CD4-positive, alpha-beta T cell treated with Interleukin-2 at 100 ng/mL for 4 hours (primary cell): ENCODE measurements at places on chromosomes 6 and 20.

DNA sequence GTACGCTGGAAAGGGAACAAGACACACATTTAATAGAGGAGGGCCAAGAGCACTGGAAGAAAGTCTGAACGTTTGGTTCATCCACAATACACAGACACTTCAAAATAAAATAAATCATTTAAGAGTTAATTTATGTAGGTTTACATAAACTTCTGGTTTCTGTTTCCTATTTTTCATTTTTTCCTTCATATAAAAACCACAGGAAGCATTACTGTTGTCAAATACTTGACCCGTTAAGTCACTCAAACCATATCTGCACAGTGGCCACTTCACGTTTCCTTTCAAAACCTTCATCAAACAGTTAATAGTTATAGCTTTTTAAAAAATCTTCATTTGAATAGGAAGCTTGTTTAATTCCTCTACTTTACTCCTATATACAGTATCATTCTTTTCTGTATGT, 257.6 kb upstream of the THEMIS start:
- DNase-seq: no peak

GRCh38 chr20:9241232-9241692, 172.4 kb downstream of the PLCB4 start:
- DNase-seq: no peak

DNA sequence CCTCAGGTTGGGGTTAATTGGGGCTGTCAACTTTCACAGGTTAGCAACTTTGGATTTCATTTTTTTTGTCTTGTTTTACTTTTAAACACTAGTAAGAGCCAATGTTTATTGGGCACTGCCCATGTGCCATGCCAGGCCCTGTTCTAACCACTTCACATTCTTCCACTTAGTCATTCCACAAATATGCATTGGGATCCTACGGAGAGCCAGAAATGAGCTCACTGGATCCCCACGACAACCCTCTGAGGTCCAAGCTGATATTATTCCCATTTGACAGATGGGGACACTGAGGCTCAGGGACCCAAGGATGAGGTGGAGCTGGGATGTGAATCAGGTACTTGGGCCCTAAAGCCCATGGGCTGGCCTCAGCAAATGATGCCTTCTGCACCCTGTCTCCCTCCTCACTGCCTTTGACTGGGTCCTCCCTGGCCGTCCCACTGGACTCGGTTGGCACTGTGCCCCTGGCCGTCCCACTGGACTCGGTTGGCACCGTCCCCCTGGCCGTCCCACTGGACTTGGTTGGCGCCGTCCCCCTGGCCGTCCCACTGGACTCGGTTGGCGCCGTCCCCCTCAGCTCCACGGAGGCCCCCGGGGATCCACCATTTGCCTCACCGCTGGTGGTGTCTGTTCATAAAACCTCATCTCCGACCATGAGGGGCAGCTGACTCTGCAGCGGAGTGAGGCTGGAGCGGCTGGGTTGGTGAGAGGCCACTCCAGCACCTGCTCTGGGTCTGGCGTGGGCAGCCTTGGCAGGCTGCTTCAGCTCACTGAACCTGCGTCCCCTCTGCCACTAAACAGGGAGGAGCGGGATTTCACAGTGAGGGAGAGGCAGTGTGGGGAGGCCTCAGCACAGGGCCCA, 4.8 kb upstream of the PMEPA1 start:
- DNase-seq: no peak

DNA sequence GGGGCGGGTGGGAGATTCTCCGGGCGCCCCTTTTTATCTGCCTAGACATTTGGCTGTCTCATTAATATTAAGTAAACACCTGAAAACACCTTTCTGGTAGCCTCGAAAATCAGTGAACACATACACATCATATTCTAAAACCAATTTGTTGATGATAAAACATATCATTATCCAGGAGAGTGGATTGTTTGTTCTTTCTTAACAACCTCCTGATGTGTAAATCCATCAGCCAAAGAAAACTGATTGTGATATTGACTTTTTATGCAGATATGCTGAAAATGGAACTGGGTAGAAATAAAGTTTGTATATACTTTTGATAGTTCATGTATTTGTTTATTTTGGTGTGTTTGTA, 75.7 kb downstream of the ADGRG6 start:
- DNase-seq: no peak

DNA sequence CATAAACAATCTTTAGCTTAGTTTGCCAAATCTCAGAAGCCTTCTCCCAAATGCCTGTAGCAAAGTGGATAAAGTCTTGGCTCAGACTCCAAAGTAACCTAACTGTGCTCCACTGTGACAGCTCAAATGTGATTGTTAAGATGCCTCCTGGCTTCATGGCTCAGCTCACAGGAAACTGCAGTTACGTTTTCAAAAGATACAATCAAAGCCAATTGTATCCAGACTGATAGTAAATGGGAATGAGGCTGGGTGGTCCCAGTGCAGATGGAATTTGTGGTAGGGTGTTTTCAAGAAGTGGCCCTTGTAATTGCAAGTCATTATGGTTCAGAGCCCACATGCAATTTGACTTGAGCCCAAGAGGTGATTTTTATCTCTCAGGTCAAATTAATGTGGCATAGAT, 151.2 kb upstream of the TAB2 start:
- no peak for DNase-seq

GRCh38 chr6:170176898-170177771, 113.7 kb downstream of the DLL1 start:
- DNase-seq: no peak

GRCh38 chr6:126788861-126789365, 329.6 kb upstream of the RSPO3 start:
- DNase-seq: no peak

DNA sequence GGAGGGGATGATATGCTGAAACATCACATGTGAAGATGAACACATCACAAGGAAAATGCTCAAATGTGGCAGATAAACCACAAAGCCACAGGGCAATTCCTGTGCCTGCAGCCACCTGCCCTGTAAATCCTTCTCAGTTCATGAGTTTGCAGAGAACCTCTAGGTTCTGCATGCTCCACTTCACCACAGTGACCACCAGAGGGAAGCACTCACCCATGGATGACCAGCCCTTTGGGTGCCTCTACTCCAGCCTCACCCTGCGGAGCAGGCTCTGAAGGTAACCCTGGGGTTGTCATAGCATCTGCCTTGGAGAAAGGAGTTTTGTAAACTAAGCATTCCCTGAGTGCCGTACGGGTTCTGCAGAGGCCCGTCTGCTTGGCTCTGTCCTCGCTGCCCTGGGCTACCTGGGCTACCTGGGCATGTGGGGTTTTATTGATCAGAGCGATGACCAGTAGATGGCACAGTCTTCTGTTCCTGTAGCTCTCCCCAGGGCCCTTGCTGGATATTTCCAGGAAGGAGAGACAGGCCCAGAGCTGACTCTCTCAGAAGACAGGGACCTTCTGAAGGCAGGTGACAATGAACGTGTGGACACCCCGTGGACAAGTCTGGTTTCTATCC, 31.7 kb upstream of the CST1 start:
- DNase-seq: no peak

DNA sequence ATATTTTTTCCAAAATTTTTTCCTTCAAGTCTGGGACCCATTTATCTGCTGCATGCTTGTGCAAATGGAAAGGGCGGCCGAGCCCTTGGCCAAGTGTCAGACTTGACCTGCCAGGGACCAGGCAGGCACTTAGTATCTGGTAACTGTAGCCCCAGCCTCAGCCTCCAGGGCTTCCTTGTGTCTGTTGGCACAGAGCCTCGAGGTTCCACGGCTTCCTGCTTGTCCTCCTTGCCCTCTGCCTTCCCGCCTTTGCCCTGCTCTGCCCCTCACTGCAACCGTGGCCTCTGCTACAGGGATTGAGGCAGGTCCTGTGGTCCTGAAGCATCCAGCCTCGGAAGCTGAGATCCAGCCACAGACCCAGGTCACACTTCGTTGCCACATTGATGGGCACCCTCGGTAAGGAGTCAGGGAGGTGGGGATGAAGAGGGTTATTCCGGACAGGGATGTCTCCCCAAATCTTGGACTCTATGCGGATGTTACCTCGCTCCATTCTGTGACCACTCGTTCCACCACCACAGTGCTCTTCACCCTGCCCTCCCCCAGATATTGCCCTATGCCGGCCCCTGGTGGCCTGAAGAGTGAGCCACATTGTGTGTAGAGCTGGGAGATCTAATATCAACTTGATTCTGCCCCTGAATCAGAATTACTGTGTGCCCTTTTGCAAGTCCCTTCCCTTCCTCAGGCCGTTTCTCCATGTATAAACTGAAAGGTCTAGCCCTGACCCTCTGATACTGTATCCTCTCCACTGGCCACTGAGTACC, 41.5 kb upstream of the SRF start:
- DNase-seq: peak; percentile 10

- no peak for DNase-seq
Measured at GRCh38 chr20:24317224-24317623, 152.2 kb upstream of the SYNDIG1 start.

DNA sequence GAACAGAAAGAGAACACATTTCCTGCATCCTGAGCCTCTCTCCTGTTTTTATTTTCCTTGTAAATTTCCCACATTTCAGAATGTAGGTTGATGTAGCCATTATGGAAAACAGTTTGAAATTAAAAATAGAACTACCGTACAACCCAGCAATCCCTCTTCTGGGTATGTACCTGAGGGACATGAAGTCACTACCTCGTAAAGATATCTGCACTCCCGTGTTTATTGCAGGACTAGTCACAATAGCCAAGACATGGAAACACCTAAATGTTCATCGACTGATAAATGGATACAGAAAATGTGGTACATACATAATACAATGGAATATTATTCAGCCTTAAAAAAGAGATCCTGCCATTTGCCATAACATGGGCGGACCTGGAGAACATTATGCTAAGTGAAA, 72.0 kb upstream of the JAG1 start:
- no peak for DNase-seq

GRCh38 chr6:105692613-105693215, 289.8 kb upstream of the PREP start:
- no peak for DNase-seq

DNA sequence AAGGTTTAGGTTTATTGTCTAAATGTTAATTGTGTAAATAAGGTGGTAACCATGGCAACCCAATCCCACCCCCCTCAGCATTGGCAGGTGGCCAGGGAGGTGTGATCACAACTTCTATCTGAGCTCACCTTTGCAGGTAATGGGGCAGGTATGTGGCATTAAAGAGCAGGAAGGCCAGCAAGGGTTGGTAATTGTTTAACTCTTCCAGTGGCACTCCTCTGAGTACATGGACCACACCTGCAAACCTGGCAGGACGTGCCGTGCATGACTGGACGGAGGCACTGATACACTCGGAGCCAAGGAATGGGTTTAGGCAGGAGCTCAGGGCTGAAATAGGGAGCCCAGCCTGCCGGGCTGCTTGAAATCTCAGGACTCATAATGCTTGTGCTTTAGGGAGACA, 107.0 kb upstream of the BMP2 start:
- no peak for DNase-seq

DNA sequence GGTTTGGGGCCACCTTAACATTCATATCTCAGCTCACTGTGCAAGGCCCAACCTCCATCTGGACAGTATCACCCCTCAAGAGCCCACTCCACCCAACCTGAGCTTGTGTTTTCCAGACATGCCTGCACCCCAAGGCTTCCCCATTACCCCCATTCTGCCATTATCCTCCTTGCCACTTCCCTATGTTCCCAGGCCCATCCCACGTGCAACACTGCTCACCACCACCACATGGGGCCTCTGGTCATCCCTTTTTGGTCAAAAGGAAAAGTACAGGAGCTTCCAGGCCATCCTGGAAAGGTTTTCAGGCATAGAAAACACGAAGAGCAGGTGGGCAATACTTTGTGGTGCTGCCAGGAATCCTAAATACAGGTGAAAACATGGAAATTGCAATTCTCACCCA, 140.3 kb downstream of the SYNDIG1 start:
- no peak for DNase-seq

DNA sequence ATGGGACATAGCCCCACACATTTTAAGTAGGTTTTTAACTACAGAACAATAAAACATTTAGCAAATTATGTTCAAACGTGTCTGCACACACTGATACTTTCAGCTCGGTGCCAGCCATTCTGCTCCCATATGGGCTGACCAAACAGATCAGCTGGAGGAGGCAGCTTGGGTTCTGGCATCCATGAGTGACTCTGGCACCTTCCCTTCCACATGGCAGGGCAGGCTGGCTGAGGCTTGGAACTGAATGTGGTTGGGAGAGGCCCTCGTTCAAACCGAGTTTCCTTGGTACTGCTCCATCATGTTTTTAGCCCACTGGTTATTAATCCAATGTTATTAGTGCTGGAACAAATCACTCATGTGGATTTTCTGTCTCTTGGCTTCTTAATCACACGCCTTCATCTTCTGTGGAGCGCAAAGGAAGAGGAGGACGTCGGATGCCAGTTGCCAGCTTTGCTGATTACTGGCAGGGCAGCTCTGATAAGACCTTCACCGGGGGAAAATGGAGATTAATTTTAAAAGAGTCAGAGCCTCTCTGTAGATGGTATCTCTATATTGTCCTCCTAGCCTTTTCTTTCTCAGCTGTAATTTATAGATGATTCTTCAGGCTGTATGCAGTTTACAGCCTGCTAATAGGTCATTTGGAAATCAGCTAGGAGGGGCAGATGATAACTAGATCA, 93.1 kb upstream of the TIAM2 start:
- DNase-seq: no peak
